Activated T-cell treated with anti-CD3 and anti-CD28 coated beads, Interleukin-2, amount 50 U/mL, for 72 hours (primary cell): ENCODE measurements at places on chromosomes 3 and 15.

GRCh38 chr15:53453253-53454105, 306.0 kb downstream of the WDR72 start:
- DNase-seq = no peak

DNA sequence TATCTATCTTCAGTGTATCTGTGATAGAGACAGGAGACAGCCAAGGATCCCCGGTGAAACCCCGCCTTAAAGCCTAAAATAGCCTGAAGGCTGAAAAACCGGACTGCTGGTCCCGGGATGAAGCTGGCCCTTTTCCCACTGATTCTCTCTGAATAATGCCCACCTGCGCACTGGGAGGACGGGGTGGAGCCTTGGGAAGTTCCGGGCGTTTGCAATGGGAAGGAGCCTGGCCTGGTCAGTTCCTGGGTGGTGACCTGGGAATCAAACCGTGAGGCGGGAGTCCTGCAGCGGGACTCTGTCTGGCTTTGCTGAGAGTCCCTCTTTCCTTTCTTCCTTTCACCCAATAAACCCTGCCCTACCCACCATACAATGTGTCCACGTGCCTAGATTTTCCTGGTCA, 157.9 kb downstream of the C3orf38 start:
- DNase-seq = no peak

- no peak for DNase-seq
These were observed 13.4 kb downstream of the HTR3C start for GRCh38 chr3:184066211-184066610.

GRCh38 chr3:62999791-63000190, 124.6 kb upstream of the CADPS start:
- no peak for DNase-seq

GRCh38 chr3:112789787-112790186, 56.9 kb downstream of the CD200R1L start:
- no peak for DNase-seq

GRCh38 chr15:96457841-96458240, 127.3 kb downstream of the NR2F2 start:
- DNase-seq = no peak

GRCh38 chr15:27792756-27793264, 306.3 kb downstream of the OCA2 start:
- no peak for DNase-seq

GRCh38 chr3:3264796-3265195, 85.3 kb upstream of the CRBN start:
- no peak for DNase-seq

- DNase-seq = peak; percentile 53
These were observed 533 bp upstream of the SMAD3 start for GRCh38 chr15:67064607-67065530.

GRCh38 chr3:196554205-196554604, 14.1 kb downstream of the WDR53 start:
- DNase-seq = no peak

DNA sequence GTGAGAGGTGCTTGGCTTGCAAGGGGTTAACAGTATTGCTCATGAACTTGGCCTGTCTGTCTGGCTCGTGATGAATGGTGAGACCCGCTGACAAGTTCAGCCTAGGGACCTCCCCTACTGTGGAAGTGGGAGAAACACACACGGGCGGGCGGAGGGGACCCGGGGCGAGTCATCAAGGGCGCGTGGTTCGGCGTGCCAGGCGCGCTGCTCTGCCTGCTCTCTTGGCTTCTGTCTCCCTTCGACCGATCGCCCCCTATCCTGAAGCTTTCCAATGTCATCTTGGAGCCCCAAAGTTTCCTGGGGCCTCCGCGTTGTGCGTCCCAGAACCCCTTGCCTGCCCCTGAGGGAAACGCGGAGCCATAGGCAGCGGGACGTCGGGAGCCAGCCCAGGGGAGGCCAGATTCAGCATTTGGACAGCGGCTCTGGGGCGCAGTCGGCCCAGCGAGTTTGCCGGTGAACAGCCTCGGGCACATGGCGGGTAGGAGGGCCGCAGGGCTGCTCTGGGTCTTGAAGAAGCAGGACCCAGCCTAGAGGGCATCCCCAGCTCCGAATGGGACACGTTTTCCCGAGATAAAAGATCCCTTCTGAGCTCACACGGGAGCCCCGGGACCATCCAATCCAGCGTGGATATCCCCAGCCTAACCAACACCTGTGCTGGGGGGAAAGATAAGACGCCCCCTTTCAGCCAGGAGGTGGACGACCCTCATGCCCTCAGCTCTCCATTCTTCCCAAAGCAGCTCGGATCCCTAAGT, 27.0 kb upstream of the POLG start:
- peak; percentile 70 for DNase-seq

DNA sequence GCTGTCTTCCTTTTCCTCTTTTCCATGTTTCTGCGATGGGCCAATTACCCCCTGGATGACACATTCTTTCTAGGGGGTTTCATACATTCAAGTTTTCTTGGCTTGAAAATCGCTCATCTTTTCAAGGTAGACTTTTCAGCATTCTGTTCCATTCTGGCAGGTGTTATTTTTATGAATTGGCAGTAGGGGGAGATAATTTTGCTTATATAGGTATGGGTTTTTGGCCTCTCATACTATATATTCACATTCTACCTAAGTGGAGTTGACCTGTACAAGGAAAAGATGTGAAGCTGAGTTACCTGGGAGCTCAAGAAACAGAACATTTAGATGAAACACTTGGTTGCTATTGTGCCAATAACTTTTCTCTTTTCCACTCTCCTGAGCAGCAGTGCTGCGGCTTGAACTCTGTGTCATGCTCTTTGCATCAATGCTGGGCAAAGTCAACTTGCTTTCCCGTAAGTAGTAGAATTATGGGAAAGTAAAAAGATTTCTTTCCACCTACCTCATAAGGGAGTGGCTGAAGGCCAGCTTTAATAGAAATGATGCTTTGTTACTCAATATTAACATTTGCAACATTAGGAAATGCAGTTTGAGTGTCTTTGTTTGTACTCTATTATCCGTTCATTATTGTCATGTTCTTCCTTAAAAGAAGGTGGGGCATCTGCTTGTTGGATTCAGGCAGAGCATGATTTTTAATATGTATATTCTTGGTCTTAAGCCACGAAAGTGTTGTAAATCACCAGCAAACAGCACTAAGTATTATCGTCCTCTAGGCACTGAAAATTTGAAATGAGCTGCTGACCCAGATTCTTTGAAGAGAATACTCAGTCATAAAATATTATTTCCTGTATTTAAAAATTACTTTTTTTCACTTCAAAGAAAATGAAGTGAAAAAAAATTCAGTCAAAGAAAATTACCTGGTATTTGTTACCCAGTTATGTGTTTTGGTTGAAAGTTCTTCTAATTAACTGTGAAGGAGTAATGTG, 27.7 kb upstream of the MFSD1 start:
- DNase-seq = no peak

GRCh38 chr3:72550582-72551262, 297.5 kb downstream of the SHQ1 start:
- no peak for DNase-seq

DNA sequence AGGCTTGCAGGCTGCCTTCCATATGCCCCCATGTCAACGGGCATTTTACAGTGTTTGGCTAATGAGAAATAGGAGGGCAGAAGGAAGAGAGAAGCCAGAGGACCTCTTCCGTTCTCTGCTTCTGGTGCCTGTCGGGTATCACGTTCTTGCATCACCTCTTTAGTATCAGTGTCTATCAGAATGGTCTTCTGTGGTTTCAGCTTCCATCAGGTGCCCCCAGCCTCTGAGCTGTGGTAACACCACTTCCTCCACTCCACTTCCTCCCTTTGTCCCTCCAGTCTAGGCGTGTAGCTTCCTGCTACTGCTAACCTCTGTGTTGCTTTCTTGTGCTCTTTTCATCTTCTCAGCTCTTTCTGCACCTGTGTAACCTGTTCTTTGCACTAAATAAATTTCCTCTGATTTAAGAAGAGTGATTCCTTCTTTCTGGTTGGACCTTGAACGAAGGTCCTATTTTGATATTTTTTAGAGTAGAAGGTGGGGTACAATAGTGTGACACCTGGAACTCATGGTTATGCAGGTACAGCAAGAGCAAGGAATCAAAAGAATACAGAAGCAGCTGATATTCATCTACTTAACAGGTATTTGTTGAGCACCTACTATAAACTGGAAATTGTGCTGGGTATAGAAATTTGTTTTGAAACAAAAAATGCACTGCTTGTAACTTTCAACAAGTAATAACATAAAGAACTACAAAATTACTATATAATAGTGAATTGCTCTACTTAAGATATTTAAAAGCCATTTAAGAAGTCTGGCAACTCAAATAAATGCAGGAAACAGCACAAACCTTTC, 27.4 kb upstream of the FOXB1 start:
- DNase-seq = peak; percentile 53

DNA sequence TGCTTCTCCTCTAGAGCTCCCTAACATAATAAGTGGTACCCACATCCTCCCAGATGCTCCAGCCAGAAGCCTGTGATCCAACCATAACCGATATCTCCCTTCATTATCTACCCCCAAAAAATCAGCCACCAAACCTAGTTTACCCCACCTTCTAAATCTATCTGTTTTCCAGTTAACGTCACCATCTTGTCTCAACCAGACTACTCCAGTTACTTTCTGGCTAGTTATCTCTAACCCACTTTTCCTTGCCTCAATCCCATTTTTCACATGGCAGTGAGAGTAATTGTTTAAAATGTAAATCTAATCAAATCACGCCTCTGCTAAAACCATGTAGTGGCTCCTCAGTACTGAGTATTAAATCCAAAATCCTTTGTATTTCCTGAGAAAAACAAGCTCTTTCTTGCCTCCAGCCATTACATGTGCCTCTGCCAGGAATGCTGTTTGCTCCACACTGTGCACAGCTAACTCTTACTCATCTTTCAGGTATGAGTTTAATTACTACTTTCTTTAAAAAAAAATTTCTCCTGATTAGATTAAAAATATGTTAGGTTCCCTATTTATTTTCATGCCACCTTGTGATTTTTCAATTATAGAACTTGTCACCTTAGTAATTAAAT, 15.4 kb downstream of the CCDC54 start:
- no peak for DNase-seq

DNA sequence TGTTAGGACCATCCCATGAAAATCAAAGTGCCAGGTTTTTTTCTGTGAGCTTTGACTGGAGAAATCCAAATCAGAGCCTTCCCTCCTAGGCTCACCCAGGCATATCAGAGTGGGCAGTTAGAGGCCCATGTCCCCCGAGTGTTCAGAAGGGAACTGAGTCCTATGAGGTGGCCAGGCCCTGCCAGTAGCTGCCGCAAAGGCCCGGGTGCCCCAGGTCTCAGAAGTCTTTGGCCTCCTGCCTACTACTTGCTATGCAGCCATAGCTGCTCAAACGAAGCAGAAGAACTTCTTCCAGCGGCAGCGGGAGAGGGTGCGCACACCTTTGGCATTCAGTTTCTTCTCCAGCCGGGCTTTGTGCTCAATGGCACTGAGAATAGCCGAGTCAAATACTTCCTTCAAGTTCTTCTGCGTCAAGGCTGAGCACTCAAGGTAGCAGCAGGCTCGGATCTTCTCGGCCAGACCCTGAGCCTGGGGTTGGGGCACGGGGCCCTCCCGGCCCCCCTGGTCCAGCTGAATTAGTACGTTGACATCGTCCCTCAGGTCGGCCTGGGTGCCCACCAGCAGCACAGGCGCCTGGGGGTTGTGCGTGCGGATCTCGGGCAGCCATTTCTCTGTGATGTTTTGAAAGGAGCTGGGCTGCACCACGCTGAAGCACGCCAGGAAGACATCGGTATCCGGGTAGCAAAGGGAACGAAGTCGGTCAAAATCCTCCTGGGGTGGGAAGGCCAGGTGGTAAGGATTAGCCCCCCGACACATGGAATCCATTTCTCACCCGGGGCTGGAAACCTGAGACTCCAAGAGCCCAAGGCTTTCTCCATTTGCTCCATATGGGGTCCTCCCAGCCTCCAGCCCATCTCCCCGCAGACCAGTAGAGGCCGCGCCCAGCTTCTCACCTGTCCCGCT, 992 bp downstream of the RHOV start:
- DNase-seq = no peak

DNA sequence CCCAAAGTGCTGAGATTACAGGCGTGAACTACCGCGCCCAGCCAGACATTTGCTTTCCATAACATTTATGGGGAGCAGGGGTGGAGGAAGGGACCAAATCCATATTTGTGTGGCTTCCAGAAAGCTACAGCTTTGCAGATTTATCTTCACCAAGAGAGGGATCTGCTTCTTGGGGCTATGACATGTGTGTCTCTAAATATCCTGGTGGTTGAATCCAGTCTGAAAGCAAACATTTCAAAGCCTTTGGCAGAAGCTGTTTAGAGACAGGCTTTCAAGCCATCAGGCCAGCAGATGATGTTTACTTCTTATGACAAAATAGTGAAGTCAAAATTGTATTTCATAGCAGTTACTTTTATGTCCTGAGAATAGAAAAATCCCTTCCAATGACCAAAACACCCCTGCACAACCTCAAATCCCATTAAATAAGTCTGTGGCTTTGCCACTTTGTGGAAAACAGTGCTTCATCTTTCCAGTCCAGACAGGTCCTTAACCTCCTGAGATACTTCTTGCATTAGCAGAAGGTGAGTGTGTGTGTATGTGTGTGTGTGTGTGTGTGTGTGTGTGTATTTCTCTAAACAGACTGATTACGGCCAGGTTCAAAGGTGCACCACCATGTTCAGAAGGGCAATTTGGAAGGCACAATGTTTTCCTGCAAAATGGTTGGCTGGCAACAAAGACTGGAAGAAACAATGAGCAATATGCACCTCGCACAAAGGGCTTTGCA, 191.4 kb upstream of the LRIG1 start:
- no peak for DNase-seq

- no peak for DNase-seq
These were observed 103.4 kb downstream of the GSK3B start for GRCh38 chr3:119990888-119991287.

DNA sequence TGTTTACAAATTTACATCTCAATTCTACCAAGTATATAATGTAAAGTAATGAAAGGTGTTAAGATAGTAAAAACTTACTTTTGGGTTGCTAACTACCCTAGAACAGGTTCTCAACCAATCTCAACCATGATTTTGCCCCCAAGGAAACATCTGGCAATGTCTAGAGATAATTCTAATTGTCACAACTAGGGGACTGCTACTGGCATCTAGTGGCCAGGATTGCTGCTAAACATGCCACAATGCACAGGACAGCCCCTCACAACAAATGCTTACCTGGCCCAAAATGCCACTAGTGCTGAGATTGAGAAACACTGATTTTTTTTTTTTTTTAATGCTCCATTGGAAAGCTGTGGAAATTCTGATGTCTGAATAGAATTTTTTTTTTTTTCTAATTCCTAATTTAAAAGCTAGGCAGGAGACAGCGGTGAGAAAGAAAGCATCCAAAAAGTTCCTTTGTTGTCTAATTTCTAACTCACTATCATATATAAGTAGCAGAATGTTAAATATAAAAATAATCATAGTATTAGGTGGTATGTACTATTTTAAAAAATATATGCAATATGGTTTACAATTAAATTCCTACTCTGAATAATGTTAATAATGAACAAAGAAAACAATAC, 81.5 kb downstream of the TJP1 start:
- no peak for DNase-seq

DNA sequence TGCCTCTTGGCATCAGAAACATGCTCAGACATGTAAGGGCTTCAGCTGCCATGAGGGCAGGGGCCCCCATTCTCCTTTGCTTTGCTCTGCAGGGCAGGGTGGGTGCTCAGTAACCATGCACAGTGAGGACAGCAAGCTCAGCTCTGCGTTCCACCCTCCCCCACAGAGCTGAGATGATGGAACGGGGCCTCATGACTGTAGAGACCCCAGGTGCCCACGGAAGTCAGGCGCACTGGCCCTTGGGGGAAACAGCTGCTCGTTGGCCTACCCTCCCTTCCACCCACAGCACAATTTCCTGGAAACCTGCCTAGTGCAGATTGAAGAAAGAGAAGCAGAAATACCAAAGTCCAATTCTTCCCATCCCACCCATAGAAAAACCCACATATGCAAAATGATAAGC, 10.5 kb downstream of the CTXND1 start:
- DNase-seq = no peak
